GM23338 (cell line): ENCODE measurements at places on chromosomes 11 and 22.
A peak's percentile ranks its signal among the peaks of the same experiment; 100 is the strongest.

DNA sequence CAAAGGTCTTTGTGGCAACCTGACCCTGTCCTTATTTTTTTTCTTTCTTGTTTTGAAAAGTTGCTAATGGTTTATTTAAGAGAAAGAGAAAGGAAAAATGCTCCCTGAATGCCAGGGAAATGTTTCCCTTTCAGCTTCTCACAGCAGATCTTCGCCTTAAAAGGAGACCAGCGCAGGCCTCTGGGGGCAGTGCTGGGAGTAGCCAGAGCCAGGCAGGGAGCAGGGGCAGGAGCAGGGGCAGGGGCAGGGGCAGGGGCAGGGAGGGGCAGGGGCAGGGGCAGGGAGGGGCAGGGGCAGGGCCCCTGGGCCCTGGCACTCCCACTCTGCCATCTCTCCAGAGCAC is 5.1 kb downstream of the MOB2 start:
- DNase-seq, result no peak

GRCh38 chr11:62882431-62882749 is 1.7 kb downstream of the SLC3A2 start:
- no peak for DNase-seq

DNA sequence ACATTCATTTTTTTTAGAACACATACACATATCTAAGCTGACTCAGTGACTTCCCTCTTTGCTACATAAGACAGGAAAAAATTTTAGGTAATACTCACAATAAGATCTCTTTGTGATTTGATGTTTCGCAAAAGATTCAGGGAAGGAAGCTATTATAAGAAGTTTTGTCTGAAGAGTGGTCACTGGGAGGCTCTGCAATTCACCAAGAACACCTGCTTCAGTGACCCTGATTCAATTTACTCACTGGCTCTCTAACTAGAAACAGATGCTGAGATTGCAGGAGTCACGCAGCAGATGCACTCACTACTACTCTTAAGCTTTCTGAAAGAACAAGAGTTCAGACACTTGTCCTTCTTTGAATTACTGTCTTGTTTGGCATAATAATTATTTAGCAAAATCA is 193.6 kb upstream of the DDI1 start:
- no peak for DNase-seq

- no peak for DNase-seq
These were observed 82.9 kb upstream of the CRTAM start for GRCh38 chr11:122755409-122755808.

DNA sequence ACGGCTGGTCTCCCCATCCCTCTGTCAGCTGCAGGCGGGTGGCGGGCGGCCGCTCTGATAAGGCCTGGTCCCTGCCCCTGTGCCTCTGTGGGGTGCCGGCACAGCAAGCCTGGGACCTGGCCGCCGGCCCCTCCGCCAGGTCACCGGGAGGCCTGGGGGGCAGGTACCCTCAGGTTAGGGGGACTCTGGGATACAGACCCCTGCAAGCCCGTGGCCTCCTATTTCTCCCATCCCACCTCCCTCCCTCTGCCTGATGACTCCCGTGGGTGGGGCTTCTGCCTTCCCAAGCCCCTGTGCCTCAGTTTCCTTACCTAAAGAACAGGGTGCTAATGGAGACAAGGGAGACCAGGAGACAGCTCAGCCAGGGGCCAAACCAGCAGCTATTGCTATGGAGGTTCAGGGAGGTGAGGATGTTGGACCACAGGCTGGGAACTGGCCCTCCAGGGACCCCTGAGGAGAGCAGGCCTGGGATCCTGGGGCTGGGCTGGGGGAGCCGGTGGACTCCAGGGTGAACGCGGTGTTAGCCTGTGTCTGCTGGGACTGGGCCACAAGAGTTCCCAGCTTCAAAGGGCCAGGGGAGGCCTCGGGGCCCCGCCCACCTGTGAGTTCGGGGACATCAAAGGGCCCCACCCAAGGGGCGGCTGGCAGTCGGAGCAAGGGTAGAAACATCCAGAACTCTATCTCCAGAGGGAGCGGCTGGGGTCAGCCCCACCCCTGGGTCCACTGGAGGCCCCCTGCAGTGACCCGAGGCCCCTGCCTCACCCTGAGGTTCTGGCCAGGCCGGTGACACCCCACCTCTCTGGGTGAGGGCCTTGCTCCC is 32.0 kb upstream of the TH start:
- DNase-seq, result no peak

DNA sequence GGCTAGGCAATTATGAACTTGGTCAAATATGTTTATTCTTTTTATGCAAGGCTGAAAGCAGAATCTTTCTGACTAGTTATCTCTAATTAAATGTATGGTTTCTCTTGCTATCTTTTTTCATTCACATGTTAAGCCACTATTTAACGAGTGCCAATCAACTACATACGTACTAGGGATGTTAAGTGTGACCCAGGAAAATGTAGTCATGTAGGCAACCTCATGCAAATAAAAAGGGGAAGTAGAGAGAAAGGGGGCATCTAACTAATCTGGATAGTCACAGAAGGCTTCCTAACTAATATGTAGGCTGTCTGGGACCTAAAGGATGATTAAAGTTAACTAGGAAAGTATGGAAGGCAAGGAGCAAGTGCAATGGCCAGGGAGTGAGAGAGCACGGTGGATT is 23.5 kb downstream of the TBRG1 start:
- no peak for DNase-seq

- DNase-seq, result no peak
These were observed 524 bp downstream of the MS4A8 start for GRCh38 chr11:60699936-60700335.

DNA sequence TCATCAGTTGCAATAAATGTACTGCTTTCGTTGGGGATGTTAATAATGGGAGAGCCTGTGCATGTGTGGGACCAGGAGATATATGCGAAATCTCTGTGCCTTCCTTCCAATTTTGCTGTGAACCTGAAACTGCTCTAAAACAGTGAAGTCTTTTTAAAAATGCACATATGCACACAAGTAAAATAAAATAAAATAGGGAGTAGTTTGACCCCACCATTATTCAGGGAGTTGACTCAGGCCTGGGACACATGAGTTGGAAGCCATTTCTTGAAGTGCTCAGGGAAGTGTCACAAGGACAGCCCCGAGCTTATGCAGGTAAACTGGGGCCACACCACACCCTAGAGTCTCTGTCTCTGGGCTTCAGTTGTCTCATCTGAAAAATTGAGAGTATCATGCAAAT is 183.1 kb upstream of the POU2AF2 start:
- no peak for DNase-seq

GRCh38 chr22:44752285-44753188 is at the start of gene ARHGAP8:
ARHGAP8 (plus strand) TSS chr22:44752575; CDS start chr22:44786528, 33,953 bp downstream.
- peak; percentile 85 for DNase-seq

DNA sequence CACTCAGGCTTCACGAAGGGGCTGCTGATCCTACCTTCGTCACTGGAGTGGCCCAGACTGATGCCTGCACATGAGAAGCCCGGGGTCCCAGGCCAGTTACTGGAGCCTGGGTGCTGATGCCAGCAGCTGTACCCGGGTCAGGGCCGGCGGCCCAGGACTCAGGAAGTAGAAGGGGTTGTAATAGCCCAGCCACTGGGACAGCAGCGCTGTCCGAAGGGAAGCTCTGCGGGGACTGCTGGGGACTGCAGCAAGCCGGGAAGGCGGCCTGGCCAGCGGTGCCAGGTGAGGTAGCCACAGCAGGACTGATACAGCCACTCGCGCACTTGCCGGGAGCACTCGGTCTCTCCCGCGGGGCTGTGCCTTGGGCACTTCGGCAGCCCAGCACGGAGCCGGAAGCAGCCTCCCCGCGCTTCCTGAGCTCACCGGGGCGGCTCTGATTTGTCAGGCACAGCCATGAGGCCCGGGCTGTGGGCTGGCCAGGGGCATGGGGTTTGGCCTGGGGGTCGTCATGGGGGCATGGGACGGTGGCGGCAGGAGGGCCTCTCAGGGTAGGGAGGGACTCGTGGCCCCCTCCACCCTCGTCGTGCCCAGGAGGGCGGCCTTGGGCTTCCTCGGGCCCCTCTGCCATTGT is 13.9 kb upstream of the OR8K1 start:
- DNase-seq, result peak; percentile 11

DNA sequence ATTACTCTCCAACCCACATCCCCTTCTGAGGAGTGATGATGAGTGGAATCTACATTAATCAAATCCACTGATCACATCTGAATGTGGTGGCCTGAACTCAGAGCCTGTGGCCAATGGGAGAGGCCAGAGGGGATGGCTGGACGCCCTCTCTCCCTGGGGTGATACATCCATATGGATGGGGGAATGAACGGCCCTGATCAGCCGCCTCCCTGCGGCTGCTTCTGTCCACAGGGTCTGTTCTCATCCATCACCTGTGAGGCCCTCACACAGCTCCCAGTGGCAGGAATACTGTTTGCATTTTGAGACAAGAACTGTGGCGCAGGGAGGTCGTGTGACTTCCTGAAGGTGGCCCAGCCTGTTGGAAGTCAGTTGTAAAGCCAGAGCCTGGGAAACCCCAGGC is 78.3 kb upstream of the SHISAL1 start:
- DNase-seq, result no peak

- no peak for DNase-seq
These were observed 24.4 kb downstream of the PI4KA start for GRCh38 chr22:20834206-20834605.

DNA sequence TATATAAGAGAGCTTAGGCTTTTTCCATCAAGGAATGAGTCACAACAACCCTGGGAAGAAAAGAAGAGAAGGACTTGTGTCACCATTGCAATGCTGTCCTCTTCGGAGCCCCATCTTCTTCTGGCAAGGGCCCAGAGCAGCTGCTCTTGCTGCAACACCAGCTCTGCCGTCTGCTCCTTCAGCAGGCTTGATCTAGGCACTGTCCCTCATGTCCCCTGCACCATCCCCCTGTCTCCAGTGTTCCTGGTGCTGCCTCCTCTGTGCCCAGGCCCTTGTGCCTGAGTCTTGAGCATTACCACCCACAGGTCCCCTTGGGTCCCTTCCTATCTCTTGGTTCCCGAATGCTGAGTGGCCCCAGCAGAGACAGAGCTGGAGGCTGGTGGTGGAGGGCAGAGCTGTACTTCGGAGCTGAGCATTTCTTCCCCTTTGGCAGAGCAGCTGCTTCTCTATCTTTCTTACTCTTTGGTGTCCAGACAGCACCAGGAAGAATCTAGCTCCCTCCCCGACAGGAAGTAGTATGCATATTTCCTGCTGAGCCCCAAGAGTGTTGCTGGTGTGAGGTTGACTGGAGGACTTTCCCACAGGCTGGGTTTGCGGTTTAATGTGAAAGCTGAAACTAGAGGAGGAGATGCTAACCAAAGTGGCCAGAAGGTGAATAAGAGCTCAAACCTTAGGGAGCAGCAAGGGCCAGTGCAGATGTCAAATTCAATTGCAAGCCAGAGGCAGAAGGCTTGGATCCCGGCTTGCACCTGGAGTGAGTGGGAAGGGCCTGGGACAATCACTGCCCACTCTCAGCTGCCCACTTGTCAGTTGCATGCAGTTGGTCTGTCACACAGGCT is 27.8 kb downstream of the WEE1 start:
- DNase-seq, result peak; percentile 84

GRCh38 chr22:36100134-36100824 is 60.3 kb downstream of the APOL3 start:
- DNase-seq, result no peak

GRCh38 chr11:27280140-27280539 is 82.9 kb downstream of the CCDC34 start:
- DNase-seq, result no peak

- no peak for DNase-seq
These were observed 260.8 kb upstream of the POU2AF2 start for GRCh38 chr11:110984693-110985092.

DNA sequence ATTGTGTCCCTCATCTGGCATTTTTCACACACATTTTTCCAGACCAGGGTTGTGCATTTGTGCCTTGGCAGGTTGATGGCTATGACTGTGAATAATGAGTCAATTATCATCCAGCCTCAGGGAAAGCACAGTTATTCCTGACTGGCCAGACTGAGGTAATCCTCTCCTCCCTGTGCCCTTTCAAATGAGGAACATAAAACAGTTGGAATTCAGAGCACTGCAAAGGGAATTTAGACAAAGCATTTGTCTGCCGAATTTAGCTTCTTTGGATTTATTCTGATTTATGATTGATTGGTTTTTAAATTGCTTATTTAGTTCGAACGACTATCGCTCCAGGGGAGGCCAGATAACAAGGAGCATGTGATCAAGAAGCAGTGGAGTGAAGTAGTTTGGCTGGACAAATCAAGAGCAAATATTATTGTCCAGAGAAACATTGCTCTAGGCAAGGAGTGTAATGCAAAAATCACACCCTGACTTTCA is 30.8 kb upstream of the RAG2 start:
- DNase-seq, result no peak

GRCh38 chr11:19959648-19960059 is 200.6 kb downstream of the DBX1 start:
- DNase-seq, result no peak

DNA sequence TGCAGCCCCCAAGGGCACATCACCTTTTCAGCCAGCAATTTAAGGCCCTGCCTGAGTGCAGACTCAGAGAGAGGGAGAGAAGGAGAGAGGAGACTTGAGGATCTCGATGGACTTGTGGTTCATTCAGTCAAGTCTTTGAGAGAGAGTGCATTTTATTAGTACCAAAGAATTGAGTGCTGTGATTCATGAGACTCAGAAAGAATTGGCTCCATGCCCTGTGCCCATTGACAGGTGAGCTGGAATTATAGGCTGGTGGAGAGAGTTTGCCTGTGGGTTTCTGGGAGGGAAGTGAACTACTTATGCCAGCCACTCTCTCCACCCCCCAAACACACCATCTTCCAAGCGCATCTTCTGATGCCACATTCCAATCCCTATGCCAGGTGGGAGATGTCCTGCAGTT is 236.8 kb downstream of the MN1 start:
- no peak for DNase-seq

DNA sequence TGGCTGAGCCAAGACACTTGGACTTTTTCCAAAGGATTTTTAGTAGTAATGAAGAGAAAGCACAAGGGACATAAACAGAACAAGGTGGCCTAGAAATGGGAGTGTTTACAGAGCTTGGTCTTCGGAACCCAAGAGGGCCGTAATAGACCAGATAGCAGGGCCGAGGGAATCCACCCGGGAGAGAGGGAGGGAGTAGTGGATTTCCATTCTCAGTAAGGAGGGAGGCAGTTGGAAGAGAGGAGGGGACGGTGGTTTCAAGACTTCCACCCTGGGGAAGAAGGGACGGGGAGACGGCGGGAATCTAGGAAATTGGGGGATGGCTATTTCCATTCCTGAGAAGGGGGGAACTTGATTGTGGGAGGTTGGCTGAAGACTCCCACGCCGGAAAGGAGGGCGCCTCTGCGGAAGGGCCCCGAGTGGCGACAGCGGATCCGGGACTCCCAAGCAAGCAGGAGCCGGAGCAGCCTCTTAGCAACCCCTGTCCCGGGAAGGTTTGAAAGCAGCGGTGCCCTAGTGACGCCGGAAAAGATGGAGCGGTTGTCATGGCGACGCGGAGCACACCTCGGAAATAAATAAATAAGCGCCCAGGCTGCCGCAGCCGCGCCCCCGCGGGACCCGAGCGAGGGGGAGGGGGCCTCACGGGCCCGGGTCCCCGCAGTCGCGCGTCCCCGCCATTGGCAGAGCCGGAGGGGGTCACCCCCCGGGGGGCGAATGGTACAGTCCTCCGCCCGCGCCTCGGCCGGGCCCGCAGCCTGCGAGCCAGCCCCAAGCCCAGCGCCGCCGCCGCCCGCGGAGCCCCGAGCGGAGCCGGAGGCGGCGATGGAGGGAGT is 31.6 kb downstream of the EIF3F start:
- DNase-seq, result peak; percentile 93
